ENCODE measurements at places on chromosomes 5 and 9.

- no peak for DNase-seq
Observed at GRCh38 chr5:26622947-26623346, 415.4 kb downstream of the CDH9 start.

DNA sequence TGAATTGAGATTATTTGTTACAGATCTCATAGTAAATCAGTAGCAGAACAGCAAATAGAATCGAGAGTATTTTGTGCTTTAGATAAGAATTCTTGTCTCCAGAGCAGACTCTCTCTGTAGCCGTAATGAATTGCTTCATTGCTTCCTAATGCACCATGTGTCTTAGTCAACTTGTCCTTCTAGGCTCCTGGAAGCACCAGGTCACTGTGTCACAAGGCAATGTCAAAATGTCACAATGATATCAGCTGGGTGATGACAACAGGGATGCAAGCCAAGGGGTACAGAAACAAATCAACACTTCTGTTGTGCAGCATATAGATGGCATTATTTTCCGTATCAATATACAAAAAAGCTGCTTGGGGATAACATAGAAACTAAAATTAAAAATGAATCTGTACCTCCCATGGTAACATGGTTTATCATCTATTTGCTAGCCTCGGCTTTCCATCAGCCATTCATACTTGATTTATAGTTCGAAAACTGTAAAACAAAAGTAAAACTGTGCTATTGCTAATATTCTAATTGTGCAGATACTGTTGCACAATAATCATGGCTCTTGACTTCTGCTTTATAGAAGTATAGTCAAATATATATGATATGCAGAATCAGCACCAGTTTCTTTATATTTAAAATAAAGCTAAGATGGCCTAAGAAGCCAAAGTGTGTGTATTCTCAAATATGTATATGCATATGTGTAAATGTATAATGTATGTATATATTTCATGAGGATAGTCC, 435.9 kb upstream of the TLE4 start:
- no peak for DNase-seq

- no peak for DNase-seq
Observed at GRCh38 chr9:5846501-5846921, 13.6 kb upstream of the ERMP1 start.

DNA sequence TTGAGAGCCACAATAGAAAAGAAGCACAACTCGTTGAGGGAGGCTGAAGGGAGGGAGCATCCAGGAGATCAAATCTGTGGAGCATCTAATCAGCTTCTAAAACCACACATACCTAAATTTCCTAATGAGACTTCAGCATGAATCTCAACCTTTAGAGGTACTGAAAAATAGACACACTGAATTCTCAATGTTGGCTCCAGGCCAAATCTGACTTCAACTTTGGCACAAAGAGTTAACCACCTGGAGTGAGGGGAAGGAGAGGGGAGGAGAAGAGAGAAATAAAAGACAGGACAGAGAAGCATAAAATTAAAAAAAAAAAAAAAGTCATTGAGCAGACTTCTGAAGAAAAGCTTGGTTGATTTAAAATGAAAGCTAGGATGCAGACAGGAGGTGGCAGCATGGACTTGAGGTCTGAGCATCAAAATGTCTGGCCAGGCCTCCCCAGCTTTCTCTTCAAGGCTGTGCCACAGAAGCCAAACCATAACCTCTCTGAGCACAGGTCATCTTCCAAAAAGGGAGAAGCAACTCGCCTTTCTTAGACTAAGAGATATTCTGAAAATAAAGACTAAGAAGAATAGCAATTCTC, 205.6 kb downstream of the DENND1A start:
- no peak for DNase-seq

GRCh38 chr5:61159070-61159469, 3.2 kb downstream of the SMIM15 start:
- DNase-seq, result no peak

DNA sequence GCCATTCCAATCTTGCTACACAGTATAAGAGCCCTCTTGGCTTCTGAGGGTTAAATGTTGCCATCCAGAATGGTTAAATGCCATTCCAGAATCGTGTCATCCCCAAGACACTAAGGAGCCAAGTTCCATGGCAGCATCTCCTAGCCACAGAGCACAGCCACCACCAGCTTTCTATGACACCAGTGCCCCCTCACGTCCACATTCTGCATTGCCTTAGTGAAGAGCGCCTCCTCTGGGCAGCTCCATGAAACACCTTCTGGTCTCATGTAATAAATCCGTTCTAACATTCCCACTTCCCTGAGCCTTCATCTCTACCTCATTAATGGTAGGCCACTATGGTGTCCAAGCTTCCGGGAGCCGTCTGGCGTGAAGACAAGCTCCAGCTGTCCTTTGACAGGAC, 12.4 kb downstream of the CBY3 start:
- peak; percentile 85 for DNase-seq

GRCh38 chr9:107496976-107497375, 7.4 kb upstream of the KLF4 start:
- DNase-seq, result no peak

DNA sequence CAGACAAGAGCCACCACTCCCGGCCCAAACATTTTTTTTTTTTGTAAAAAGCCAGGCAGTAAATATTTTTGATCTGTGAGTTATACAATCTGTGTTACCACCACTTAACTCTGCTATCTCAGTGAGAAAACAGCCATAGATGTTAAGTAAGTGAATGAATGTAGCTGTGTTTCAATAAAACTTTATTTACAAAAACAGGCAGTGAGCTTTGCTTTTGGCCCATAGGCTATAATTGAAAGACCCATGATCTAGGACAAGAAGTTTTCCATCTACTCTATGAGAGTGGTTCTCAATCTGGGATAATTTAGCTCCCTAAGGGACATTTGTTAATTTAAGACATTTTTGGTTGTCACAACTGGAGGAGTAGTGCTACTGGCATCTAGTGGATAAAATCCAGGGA, 91.0 kb downstream of the TMC1 start:
- no peak for DNase-seq

DNA sequence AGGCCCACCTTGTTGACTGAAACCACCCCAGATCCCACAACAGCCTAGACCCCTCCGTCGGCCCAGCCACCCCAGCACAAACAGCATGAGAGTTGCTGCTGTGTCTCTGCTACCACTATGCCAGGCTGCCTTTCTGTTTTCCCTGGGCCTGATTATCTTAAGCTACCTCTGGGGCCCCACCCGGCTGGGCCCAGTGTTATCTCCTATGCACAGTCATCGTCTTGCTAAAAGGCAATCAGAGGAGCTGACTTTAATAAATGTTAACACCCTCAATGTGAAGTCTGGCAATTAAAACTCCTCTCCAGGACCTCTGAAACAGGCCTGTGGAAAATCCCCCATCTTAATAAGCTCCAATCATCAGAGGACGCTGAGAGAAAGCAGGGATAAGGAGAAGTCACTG, 144.9 kb downstream of the FAM114A2 start:
- no peak for DNase-seq

DNA sequence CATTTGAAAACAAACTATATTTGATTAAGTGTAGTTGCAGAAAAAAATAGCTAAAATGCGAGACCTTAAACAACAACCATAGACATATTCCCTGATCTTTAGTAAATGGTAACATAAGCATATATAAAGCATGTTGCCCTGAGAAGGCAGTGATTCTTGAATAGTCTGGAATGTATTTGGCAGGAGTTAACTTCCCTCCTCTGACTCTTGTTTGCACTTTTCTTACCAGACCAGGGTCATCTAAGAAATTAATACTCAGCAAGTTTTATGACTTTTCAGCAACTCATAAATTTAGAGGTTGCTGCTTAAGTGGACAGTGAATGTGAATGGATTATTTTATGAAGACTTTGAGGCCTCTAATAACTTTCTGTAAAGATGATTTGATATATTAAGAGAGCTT, 55.3 kb upstream of the NUDT12 start:
- no peak for DNase-seq

GRCh38 chr9:1058826-1059487, 8.8 kb downstream of the DMRT2 start:
- no peak for DNase-seq

DNA sequence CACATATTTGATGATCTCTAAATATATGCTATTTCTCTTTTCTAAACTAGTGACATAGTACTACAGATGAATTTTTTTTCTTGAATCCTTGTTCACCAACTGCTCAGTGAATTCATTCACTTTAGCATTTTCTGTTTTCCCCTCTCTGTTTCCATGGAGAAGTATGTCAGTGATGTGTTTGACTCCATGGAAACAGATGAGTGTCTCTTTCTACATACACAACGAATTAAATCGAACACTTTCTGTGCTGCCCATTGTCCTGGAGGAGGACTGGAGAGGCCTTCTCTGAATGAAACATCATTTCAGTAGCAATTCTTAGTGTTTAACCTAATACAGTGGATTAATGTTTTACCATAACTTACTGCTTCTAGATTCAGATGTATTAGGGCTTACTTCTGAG, 9.5 kb downstream of the INVS start:
- no peak for DNase-seq

DNA sequence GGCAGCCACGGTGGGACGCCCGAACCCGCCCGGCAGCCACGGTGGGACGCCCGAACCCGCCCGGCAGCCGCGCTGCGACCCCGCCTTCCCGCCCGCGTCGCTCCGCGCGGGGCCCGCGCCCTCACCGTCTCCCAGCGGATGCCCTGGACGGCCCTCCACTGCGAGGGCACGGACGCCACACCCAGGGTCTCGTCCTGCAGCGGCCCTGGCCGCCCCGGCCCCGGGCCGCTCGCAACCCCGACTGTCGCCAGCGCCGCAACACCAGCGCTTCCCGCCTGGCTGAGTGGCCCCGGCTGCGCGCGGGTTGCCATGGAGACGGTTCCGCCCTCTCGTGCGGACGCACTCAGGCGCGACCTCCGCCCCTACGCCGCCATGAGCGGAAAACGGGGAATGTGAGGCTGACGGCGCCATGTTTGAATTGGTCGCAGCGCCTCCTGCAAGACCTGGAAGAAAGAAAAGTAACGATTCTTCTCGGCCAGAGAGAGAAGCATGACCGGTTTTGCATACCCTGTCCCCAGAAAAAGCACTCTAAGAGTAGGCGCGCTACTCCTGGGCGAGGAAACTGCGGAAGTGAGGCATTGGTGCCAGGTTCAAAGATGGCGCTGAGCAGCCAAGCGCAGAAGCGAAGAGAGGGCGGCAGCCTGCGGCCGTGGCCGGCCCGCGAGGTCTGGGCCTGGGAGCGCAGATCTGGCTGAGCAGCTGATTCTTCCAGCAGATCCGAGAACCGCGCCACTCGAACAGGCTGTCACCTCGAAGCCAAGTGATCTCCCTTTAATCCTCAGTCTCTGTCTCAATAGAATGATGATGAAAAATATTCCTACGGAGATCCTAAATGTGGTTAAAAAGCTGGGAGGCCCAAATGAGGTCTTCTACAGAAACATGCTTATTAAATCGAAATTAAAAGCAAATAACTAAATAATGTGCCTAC, at the start of gene DYNC2I2:
TSS of gene DYNC2I2 (minus strand) at position 432 of the 928 bp plus-strand sequence. CDS start at position 311, 121 bp downstream.
- DNase-seq, result peak; percentile 93

- DNase-seq, result no peak
Observed at GRCh38 chr9:110357505-110357904, 19.8 kb upstream of the TXNDC8 start.

GRCh38 chr9:23011669-23012068, 565.0 kb downstream of the DMRTA1 start:
- DNase-seq, result no peak

- no peak for DNase-seq
Observed at GRCh38 chr9:1173211-1173610, 123.1 kb downstream of the DMRT2 start.

- DNase-seq, result no peak
Observed at GRCh38 chr5:146888351-146888978, 9.9 kb upstream of the PPP2R2B start.

GRCh38 chr5:136141561-136141960, 8.9 kb downstream of the SMAD5 start:
- no peak for DNase-seq

DNA sequence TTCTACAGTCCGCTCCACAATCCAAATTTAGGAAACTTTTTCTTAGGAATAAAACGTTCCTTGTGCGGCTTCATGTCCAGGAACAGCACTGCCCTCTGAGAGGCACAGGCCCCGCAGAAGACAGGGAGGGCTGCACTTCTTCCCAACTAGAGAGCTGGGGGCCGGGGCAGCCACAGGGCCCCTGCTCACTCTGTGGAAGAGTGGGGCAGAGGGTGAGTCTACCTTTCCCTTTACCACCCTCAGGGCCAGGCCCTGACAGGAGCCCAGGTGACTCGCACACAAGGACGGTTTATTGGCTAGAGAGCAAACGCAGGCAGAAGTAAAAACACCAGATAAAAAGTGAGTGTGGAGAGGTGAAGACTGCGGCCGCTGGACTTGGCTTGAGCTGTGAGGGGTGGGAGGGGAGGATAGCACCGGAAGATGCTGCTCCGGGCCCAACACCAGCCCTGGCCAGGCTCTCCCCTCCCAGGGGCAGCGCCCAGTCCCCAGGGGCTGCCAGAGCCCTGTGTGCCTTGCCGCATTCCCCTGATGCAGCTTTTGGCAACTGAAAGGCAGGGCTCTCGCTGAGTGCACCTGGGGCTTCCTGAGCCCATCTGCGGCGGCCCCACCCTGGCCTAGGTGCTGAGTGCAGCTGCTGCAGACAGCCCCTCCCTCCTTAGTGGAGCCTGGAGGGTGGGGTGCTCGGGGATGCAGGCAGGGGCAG, 20.2 kb downstream of the SH3GLB2 start:
- no peak for DNase-seq

GRCh38 chr9:36913393-36914211, 120.5 kb downstream of the PAX5 start:
- no peak for DNase-seq

DNA sequence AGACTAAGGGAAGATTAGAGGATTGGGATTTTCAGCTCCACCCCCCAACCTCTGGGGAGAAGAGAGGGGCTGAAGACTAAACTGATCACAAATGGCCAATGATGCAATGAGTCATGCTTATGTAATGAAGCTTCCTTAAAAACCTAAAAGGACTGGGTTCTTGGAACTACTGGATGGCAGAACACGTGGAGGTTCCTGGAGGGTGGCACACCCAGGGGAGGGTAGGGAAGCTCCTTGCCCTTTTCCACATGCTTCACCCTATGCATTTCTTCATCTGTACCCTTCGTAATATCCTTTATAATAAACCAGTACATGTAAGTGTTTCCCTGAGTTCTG, 48.6 kb downstream of the ARHGEF28 start:
- no peak for DNase-seq

DNA sequence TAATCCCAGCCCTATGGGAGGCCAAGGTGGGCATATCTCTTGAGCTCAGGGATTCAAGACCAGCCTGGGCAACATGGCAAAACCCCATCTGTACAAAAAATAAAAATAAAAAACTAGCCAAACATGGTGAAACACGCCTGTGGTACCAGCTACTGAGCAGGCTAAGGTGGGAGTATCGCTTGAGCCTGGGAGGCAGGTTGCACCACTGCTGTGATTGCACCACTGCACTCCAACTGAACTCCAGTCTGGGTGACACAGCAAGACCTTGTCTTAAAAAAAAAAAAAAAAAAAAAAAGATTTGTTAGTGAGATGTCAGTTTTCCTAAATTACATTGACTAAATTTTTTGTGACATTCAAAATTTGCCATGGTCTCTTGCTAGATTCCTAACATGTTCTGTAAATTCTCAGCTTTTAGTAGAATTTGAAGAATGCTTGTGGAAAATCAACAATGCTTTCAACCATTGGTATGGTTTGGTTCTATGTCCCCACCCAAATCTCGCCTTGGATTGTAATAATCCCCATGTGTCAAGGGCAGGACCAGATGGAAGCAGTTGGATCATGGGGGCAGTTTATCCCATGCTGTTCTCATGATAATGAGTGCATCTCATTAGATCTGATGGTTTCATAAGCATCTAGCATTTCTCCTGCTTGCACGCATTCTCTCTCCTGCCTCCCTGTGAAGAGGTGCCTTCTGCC, 236.1 kb downstream of the ARRDC3 start:
- no peak for DNase-seq

All from HEK293T (cell line).